Progenitor cell of endocrine pancreas (in vitro differentiated cells): ENCODE measurements at places on chromosomes 2 and 18.
A peak's percentile ranks its signal among the peaks of the same experiment; 100 is the strongest.

DNA sequence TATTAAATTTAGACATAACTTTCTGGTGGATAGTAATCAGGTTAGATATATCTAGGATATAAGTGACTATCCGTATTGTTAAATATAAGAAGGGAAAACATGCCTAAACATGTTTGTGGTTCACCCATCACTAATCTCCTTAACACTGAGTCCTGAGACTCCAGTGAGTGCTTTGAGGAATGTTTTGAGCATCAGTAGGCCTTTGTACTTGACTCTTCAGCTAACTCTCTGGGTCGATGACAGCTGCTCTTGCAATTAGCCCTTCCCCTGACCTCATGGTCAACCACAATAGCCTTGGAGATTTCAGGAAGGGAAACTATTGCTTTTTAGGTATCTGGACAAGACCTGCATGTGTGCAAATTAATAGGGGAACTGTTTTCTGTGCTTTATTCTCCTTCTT lies 716.8 kb downstream of the EPHA4 start:
- DNase-seq, result no peak

DNA sequence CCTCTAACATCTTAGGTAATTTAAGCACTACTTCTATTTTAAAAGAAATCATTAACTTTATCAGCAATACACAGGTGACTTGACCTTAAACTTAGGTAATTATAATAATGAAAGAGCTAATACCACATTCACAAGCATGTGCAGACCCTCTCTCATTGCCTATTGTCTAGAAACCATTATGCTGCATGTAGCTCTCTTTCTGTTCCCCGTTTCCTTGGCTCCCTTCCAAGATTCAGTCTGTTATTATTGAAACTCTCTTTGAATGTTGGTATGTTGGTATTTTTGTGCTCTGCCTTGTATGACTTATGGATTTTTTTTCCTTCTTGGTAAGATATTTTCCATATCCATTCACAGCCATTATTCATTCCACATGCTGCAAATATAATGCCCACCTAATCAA lies 201.2 kb downstream of the CDCA7 start:
- no peak for DNase-seq

DNA sequence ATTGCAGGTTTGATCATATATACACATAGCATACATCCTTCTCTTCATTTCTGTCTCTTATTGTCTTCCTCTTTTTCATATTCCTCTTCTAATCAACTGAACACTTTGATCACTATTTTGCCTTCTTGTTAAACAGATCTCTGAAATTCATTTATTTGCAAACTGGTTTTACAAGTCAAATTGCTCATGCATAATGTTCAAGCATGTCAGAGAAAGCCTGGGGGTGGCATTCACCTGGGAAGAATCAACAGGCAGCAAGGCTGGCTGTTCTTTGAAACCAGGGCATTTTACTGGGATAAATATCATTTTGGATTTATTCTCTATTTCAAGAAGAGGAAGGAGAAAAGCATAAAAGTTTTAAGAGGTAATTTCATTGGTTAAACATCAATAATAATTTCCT lies 66.9 kb upstream of the LRATD1 start:
- DNase-seq, result no peak

- DNase-seq, result no peak
Measured at GRCh38 chr2:133568172-133568571, at the start of gene NCKAP5. Gene NCKAP5 (minus strand): TSS chr2:133568463. CDS start chr2:133517526, 50,937 bp downstream.

DNA sequence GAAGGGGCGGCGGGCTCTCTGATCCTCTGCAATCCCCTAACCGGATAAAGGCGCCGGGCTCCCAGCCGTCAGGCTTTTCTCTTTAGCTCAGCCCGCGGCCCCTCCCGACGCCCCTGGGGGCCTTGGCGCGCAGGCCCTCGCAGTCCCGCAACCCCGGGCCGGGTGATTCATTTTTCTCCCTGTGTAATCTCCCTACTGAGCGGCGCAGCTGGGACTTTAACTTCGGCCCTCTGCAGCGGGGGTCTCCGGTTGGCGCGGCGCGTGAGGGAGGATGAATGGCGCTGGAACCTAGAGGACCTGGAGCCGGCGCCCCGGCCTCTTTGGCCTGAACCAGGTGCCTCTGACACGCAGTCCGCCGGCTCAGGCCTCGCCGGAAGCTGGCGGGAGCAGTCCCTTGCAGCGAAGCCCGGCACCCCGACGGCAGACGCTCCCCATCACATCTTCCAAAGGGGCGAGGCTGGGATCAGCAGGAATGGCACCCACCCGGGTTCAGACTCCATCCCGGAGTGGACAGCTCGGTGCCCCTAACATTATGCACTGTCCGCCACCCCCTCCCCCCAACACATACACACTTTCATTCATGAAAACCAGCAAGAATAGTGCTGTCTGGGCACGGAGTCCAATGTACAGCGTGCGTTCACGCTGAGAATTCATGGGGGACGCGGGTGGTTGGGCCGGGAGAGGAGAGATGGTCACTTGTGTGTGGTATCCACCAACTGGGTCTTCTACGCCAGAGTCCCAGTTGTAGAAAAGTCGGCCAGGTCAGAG lies 1.2 kb downstream of the CNGA3 start:
- DNase-seq, result no peak

DNA sequence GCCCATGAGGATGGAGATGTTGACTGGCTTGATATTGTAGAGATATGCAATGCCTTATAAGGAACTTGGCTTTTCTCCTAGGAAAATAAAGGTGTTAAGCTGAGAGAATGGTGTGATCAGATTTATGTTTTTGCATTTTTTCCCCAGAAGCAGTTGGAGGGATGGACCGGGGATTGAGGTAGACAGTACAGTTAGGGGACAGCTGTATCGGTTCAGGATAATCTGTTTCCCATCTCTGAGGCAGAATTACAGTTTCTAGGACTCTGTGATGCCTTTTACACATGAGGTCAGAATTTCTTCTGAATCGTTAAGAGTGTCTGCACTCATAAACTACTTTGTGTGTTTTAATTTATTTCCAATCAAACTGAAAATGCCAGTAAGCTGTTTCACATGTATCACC lies 261.5 kb downstream of the CYRIA start:
- DNase-seq, result no peak

DNA sequence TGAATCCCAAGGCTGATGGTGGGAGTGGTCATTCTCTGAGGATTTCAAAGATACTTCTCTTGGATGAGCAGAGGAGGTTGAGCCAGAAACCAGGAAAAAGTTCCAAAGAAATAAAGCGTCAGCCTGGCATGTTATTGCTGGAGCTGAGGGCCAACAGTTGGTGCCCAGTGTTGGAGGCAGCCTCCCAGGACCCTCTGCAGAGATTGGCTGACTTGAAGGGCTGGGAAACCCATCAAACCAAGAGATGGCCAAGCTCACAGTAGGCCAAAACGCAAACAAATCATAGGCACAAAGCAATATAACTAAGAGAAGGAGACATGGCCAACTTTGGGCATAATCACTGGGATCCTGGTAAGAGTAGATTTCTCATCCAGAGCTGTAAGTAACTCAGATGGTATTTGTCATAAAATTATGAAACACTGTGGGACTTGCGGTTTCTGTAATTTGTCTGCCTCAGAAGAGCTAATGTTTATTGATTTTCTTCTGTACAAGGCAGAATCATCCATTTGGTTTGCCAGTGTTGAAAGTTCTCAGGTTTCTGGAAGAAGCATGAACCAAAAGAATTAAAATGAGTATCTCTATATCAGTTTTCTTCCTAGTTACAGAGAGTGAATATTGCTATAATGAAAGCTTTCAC lies 108.3 kb downstream of the ATL2 start:
- no peak for DNase-seq

DNA sequence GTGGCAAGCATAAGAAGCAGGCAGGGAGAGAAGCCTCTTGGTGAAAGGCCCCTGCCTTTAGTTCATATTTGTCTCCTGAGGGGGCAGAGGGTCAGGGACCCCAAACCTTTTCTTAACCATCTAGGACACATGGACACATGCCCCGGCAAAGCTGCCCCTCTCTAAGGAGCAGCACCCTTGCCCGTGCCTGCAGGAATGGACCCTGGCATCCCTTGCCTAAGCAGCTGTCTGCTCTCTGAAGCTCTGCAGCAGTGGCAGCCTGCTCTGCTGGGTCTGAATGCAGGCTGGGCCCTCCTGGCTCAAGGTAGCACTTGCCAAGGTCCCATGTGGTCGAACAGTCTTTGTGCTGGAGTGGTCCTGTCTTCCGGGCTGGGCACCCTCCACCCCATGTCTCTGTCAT lies 174.4 kb downstream of the CELF4 start:
- DNase-seq, result no peak

- no peak for DNase-seq
Measured at GRCh38 chr18:69161383-69162028, 239.2 kb upstream of the DOK6 start.

DNA sequence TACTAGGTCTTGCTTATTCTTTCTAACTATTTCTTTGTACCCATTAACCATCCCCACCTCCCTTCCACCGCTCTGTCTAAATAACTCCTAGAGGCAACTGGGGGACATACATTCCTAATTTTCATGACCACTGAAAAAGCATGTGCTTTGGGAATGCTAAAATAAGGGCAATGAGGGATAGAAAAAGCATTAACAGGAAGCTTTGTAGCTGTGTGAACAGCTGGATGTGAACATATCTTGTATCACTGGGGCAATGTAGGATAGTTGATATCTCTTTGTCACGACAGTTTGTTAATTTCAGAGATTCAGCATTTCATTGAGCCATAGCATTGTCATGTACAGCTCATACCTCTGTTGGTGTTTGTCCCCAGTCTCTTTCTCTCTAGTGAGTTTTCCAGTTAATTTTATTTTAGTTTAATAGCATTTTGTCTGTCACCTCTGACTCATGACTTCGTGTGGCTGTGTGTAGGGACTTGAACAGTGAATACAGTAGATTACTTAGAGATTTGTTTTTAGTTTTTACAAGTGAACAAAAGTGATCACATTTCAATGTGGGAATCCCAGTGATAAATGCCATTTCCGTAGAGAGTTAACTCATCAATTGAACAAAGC lies 230.3 kb upstream of the NRP2 start:
- DNase-seq, result no peak

GRCh38 chr2:221518935-221519625 lies 53.0 kb downstream of the EPHA4 start:
- DNase-seq, result no peak

GRCh38 chr2:60424233-60424632 lies 129.2 kb downstream of the BCL11A start:
- no peak for DNase-seq

- DNase-seq, result no peak
Measured at GRCh38 chr2:48587961-48588360, 29.7 kb upstream of the GTF2A1L start.

DNA sequence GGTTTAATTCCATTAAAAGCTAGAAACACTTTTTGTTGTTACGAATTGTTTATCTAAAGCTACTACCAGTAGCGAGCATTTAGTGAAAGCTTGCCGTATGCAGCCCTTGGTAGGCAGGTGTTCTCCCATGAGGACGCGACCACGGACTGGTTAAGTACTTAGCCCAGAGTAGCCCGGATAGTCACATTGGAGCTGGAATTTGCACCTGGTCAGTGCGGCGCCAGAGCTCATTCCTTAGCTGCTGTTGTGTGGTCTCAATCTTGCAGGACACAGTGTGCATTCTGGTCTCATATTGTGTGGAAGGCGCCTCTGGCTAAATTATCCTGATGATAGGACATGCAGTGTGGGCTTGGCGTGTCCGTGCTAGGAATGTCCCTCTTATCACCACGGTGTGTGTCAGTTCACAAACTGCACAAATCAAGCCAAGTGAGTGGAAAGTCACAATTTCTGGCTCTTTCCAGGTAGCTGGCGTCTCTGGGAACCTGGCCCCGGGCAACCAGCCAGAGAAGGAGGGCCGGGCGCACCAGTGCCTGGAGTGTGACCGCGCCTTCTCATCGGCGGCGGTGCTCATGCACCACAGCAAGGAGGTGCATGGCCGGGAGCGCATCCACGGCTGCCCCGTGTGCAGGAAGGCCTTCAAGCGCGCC lies 133.3 kb downstream of the ZNF236 start:
- DNase-seq, result no peak

DNA sequence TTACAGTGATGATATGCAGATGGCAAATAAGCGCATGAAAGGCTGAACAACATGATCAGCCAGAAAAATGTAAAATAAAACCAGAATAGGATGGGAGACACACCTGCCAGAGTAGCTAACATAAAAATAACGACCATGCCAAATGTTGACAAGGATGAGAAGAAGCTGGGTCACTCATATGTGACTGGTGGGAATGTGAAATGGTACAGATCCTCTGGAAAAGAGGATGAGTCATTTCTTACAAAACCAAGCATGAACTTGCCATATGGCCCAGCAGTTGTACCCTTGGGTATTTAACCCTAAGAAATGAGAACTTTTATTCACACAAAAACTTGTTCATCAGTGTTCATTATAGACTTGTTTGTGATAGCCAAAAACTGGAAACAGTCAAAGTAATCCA lies 143.8 kb downstream of the SH3BP4 start:
- no peak for DNase-seq

DNA sequence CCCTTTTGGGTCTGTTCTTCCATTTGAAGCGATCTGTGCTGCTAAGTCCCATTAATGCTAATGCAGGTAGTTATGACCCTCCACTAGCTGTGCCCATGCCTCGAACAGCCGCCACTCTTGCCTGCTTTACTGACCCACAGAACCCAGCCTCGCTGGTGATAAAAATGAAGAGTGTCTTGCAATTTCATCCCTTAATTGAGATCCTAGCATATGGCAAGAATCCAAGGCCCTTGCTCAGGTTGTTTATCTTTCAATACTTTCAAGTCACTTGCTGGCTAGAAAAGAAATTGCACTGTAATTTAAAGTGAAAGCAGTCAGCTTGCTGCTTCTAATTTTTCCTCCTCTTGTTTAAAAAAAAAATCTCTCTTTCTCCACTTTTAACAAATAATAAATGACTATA lies 73.6 kb downstream of the ZNF521 start:
- DNase-seq, result no peak

DNA sequence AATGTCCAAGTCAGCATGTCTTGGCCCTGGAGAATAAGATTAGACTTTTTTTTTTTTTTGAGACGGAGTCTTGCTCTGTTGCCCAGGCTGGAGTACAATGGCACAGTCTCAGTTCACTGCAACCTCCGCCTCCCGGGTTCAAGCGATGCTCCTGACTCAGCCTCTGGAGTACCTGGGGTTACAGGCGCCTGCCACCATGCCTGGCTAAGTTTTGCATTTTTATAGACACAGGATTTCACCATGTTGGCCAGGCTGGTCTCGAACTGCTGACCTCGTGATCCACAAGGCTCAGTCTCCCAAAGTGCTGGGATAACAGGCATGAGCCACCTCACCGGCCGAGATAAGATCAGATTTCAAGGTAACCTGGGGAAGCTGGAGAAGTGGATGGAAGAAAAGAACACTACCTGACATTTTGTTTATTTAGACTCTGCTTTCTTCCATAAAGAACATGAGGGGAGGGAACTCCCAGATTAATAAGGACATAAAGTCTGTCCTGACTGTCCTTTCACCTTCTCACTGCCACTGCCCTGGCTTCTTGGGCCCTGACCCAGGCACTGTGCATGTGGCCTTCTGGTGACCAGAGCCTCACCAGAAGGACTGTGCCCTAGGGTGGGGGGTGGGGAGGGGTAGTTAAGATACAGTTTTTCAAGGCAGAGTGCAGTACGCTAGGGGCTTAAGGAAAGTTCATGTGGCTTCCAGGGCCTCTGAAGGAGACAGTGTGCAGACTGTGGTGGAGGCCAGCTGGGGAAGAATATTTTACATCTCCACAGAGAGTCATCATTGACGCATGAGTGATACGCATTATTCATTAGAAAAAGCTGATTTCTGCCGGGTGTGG lies 4.8 kb upstream of the IMPA2 start:
- DNase-seq, result no peak

- peak; percentile 47 for DNase-seq
Measured at GRCh38 chr18:8706791-8707555, 1.6 kb downstream of the MTCL1 start.
